ENCODE measurements at places on chromosomes 5 and 9.

DNA sequence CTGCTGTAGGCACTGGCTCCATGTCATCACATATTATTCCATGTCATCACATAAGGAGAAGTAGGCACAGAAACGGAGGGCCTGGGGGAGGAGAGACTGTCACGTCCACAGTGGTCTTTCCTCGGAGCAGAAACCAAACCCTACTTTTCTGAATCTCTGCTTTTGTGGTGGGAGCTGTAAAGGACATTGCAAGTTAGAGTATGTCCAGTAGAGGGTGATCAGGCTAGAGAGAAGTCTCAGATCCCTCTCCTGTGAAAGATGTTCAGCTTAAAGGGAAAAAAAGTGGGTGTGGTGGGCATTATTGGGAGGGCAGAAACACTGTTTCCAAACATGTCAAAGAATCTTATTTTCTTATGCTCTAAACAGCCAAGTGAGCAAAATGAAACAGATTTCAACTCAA, 19.4 kb upstream of the FBP2 start:
- DNase-seq, result no peak

DNA sequence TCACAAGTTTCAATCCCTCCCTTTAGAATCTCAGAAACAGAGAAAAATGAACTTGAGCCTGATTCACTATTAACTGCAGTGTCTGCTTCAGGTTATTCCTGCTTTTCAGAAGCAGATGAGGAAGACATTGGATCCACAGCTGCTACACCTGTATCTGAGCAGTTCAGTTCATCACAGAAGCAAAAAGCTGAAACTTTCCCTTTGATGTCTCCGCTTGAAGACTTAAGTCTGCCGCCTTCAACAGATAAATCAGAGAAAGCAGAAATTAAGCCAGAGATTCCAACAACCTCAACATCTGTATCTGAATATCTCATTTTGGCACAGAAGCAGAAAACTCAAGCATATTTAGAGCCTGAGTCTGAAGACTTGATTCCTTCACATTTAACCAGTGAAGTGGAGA, 42.1 kb downstream of the CMYA5 start:
- DNase-seq, result no peak

DNA sequence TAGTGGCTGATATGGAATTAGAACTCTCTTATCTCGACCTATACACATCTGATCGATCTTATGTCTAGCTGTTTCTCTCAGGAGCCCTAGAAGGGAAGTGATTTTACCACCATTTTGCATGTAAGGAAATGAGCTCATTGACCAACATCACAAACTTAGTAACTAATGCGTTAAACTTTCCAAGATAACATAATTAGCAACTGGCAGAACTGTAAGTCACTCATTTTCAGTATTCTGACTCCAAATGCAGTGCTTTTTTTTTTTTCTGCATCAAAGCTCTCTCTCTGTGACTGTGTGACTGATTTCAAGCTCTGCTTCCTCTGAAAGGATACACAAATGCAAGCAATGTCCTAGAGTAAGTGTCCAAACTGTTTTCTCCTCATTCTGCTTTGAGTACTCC, 68.1 kb upstream of the FBXL7 start:
- no peak for DNase-seq

- no peak for DNase-seq
These were observed 23.1 kb upstream of the SMAD5 start for GRCh38 chr5:136109453-136110135.

- no peak for DNase-seq
These were observed 58.2 kb upstream of the CER1 start for GRCh38 chr9:14780693-14781092.

GRCh38 chr5:132425009-132425937, 55.8 kb downstream of the SLC22A5 start:
- no peak for DNase-seq

GRCh38 chr5:143828710-143829109, 16.7 kb downstream of the HMHB1 start:
- DNase-seq, result no peak

DNA sequence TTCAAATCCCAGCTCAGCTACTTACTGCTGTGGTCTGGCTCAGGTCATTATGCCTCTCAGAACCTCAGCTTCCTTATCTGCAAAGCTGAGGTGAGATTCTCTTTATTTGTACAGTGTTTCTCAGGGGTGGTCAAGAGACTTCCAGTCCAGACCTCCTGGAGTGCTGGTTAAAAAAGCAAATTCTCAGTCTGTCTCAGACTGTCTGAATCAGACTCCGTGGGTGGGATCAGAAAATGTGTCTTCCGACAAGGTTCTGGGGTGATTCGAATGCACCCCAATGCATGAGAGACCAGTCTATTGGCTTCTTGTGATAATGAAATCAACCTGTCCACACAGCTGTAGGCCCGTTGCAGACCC, 137.7 kb upstream of the SMIM23 start:
- DNase-seq, result no peak
